ENCODE measurements at places on chromosomes 12 and 14.

DNA sequence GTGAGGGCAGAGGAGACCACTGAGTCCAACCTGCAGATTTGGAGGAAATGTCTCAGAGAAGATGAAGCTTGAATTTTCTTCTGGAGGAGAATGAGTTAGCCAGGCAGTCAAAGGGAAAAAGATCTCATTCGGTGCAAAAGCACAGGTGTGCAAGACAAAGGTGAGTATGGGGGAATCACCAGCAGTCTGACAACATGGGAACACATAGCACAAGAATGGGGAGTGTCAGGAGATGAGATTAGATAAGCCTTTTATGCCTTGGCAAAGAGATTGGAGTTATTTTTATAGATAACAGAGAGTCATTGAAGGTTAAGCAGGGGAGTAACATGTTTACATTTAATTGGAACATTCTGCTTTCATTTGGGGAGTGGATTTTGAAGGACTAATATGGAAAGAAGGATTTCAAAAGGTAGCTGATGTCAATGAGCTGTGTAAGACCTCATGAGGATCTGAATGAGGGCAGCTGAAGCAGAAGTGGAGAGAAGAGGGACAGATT lies 171.3 kb upstream of the NTF3 start:
- DNase-seq = no peak

DNA sequence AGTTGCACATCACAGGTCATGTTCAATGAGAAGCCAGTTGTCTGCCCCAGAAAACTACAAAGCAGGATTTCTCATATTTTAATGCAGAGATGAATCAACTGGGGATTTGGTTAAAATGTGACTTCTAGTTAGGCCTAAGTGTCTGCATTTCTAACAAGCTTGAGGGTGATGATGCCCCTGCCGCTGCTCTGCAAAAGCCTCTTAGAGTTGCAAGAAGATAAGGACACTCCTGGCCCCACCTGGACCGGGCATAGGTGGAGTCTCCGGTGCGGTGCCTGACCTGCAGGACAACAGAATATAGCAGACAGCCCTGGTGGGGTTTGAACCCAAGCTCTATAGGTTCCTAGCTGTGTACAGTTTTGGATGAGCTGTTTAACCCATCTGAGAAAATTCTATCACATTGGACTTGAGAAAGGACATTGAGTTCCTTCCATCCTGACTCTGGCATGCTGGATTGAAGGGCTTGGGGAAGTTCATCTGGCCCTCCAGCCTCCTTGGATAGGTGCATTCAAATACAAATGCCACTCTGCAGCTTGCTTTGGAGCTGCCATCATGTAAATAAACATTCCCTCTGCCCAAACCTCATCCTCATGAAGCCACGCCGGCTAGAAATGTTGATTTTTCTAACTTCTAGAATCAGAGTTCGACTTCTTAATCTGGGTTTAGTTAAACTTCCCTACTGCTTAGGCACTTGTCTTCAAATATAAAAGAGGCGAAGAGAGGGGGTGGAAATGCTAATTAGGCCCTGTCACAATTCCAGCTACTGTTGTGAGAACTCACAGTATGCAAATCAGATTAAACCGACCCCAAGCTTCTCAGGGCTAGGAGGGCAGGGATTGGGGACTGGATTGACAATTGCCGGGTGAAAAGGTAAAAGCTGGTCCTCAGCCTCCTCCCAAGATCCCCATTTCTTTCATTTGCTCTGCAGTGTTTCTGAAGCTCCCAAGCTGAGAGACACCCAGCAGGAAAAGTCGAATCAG lies 1225.6 kb downstream of the VRK1 start:
- no peak for DNase-seq

DNA sequence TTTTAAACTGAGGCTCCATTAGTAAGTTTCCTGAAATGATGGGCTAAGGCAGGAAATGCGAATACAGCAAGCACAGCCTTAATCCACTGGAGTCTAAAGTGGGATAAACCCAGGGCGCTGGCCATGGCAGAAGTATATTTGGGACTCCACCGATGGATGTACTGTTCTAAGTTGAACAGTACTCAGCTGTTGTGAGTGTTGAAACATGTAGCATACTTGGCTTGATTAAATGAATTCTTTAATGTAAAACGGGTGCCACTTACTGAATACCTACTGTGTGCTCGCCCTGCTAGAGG lies 996 bp downstream of the SSPN start:
- DNase-seq = no peak

DNA sequence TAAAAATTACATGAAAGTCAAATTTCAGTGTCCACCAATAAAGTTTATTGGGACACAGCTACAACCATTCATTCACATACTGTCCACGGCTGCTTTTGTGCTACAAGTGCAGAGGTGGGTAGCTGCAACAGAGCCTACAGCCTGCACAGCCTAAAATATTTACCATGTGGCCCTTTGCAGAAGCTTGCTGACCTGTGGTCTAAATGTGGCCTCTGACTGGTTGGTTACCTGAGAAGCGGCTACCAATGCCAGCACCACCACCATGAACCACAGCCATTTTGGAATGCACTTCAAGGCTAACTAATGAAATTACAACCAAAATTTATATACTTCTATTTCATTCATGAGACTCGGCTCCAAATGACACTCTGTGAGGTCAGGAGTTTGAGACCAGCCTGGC lies 58.6 kb downstream of the NT5DC3 start:
- no peak for DNase-seq

- no peak for DNase-seq
Observed at GRCh38 chr14:75877292-75877691, 104.5 kb downstream of the TGFB3 start.

DNA sequence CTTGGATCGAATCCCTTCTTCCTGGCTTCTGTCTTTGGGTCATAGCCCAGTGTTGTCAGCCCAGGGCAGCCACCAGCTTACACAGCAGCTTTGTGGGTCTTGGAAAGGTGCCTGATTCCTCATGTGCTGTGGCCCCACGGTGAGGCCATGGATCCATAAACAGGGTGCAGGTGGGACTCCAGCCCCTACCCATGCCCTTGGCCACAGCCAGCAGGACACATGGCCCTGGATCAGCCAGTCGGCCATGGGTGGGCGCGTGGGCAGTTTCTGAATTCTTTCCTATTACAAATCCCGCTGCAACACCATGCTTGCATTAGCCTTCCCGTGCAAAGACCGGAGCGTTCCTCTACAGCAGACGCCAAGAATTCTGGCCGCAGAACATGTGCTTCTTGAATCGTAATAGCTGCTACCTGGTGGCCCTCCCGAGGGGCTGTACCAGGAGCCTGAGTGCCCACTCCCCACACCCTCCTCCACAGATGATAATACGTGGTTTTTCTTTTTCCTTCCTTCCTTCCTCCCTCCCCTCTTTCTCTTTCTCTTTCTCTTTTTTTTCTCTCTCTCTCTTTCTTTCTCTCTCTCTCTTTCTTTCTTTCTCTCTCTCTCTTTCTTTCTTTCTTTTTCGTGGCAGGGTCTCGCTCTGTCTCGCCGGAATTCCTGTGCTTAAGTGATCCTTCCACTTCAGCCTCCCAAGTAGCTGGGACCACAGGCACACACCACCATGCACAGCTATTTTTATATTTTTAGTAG lies 2.9 kb upstream of the MMP17 start:
- no peak for DNase-seq

GRCh38 chr12:3152011-3152511 lies 74.9 kb downstream of the TSPAN9 start:
- DNase-seq = no peak

- DNase-seq = no peak
Observed at GRCh38 chr14:87468531-87468930, 524.5 kb downstream of the GALC start.

DNA sequence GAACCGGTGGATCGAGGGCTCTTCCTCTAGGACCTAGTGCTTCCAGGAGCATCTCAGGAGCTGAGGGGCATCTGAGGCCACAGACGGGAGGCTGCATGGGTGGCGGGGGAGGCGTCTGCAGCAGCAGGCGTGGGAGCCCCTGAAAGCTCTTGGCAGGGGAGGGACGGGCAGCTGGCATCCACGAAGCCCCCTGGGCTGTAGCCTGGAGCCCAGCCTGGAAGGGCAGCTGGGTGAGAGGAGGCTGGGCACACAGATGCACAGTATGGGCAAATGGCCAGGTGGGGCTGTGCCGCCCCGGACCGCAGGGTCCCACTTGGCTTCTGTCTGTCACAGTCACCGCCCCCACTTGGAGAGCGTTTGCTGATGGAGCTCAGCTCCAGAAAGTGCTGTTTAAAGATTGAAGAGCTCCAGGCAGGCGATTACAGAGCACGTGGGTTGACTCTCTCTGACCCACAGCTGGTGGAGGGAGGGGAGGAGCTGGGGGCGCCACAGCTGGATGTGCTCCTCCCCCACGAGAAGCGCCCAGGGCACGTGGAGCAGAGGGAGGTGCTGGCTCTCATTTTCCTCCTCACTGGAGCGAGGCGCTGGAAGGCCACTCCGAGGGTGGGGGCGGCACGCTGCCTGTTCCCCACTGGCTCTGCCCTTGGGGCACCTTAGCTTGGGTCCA lies 155.0 kb upstream of the C14orf180 start:
- DNase-seq = peak; percentile 3

GRCh38 chr14:90620568-90621077 lies 195.6 kb downstream of the TTC7B start:
- no peak for DNase-seq

DNA sequence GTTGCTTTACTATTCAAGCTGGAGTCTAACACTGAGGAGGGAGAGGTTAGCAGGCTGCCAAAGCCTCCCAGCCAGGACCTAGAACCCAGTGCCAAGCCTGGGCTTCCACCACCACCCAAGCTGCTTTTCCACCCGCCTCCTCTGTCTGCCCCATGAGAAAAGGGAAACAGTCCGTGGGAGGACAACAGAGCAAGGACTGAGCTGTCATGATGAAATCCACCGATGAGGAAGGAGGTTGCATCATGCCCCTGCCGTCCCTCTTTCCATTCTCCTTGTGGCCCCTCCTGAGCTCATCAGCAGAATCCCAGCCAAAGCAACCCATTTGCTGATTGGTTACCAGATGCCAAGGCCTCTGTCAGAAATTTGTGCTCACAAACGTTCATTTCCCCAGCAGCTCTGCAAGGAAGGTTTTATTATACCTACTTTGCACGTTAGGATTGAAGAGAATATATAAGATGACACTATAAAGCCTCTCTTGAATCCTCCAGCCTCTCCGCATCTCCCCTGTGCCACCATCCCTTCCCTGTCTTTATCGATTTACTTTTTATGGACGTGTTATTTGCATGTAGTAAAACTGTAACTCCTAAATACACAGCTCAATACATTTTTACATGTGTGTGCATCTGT lies 6.3 kb upstream of the SERPINA1 start:
- no peak for DNase-seq

GRCh38 chr14:89365061-89365801 lies 51.8 kb downstream of the FOXN3 start:
- peak; percentile 65 for DNase-seq

DNA sequence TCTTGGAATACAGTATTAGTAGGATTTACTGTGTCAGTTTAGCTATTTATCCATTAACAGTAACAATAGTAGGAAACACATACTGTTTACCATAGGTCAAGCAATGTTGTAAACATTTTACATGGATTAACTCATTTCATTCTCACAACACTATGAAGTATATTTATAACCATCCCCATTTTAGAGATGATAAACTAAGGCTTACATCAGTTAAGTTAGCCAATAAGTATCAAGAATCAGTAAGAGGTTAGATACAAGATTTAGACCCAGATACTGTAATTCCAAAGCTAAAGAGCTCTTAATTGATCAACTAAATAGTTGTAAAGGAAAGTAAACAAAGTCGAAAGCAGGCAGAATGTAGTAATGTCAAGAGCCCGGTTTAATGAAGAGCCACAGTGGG lies 1.1 kb downstream of the SYNJ2BP start:
- no peak for DNase-seq

DNA sequence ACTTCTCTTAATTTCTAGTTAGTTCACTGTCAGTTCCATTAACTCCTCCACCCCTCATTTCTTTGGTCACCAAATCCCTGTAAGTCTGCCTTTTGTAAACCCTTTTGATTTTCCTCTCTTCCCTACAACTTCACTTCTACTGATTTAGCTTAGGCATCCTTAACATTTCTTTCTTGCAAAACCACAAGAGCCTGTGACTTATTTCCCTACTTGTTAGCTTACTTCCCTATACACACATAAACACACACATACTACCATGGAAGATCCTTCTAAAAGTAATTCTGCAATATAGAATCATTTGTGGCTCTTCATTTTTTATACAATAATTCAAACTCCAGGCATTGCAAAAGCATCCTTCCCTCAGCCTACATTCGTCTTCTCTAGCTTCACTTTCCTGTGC lies 494.3 kb upstream of the USP15 start:
- no peak for DNase-seq

DNA sequence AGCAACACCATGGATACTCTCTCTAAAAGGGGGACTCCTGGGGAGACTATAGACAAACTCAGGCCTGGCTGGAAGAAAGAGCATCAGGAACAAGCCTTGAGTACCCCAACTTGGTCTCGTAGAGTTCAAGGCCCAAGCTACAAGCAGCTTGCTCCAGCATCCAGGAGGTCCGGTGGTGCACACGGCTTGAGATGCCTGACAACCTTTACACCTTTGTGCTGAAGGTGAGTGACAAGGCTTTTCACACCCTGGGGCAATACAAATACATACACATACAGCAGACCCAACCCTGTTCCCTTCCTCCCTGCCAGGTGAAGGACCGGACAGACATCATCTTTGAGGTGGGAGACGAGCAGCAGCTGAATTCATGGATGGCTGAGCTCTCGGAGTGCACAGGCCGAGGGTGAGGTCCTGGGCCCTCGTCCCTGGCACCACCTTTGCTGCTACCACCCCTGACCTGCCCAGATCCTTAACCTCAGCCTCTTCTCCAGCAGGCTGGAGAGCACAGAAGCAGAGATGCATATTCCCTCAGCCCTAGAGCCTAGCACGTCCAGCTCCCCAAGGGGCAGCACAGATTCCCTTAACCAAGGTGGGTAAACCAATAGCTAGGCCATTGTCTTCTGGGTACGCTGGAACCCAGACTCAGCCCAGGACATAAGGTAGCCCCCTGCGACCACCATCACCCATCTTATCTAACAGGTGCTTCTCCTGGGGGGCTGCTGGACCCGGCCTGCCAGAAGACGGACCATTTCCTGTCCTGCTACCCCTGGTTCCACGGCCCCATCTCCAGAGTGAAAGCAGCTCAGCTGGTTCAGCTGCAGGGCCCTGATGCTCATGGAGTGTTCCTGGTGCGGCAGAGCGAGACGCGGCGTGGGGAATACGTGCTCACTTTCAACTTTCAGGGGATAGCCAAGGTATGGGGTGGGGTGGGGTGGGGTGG lies 41.2 kb downstream of the SH2B3 start:
- no peak for DNase-seq

DNA sequence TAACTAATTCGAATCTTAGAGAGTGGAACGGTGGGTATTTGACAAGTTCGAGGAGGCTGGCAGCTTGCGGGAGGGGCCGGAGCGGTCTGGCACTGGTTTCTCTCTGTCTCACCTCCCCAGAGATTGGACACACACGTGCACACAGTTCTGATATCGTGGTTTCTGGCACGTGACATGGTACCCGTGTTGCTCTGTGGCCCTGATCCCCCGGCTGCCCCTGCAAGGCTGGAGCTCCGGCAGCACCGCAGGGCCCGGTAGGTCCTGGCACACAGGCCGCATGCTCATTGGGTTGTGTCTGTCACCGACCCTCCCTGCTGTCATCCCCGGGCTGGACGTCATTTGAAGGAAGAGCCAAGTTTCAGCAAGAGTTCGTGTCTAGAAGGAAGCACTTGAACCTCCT lies 82.7 kb downstream of the PPP2R5C start:
- DNase-seq = no peak

GRCh38 chr14:38419579-38419978 lies 163.7 kb upstream of the CLEC14A start:
- DNase-seq = no peak
